ENCODE measurements at places on chromosomes 5 and 9.
A peak's percentile ranks its signal among the peaks of the same experiment; 100 is the strongest.

DNA sequence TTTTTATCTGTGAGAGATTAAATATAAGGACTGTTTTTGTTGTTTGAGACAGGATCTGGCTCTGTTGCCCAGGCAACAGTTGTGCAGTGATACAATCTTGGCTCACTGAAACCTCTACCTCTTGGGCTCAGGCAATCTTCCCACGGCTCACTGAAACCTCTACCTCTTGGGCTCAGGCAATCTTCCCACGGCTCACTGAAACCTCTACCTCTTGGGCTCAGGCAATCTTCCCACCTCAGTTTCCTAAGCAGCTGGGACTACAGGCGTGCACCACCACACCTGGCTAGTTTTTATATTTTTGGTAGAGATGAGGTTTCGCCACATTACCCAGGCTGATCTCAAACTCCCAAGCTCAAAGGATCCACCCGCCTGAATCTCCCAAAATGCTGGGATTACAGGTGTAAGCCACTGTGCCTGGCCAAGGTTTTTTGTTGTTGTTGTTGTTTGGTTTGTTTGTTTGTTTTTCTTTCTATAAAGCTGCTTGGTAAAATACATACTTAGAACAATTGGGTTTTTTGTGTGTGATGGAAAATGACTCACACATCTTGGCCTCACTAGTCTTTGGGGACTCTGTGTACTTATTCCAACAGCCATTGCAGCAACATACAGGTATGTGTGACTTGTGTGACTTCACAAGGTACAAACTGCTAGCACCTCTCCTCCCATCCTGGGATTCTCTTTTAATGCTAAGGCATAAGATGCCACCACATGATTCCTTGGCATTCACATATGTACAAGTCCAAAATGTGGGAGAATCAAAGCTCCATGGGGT is 36.5 kb upstream of the RASA1 start:
- H3K27me3 ChIP-seq = no peaks in the 10 kb centered on the region
- DNase-seq = no peak
- no peak overlapping the region for H3K4me3 ChIP-seq

- no peak overlapping the region for H3K4me3 ChIP-seq
- no peaks in the 10 kb centered on the region for H3K4me1 ChIP-seq
- no peaks in the 10 kb centered on the region for H3K36me3 ChIP-seq
- DNase-seq = no peak
- H3K27ac ChIP-seq = no peak overlapping the region
These were observed 847.9 kb downstream of the EFNA5 start for GRCh38 chr5:106822851-106823250.

DNA sequence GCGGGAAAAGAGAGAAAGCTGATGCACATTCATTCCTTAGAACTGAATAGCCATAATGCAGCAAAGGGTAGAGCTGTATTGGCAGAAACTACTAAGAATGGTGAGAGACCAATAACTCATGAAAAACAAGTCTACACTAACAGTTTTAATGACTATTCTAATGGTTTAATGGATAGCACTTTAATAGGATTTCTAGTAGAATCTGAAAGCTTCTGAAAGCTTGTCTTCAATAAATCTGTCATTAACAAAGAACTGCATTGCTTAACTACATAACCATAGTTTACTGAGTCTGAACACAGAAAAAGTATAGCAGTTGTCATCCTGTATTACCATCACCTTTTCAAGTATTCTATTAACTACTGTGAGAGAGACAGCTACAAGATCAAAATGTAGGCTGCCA is 617.8 kb upstream of the DMAC1 start:
- H3K27ac ChIP-seq = no peak overlapping the region
- no peaks in the 10 kb centered on the region for H3K36me3 ChIP-seq
- H3K4me3 ChIP-seq = no peak overlapping the region
- H3K4me1 ChIP-seq = no peaks in the 10 kb centered on the region
- DNase-seq = no peak

DNA sequence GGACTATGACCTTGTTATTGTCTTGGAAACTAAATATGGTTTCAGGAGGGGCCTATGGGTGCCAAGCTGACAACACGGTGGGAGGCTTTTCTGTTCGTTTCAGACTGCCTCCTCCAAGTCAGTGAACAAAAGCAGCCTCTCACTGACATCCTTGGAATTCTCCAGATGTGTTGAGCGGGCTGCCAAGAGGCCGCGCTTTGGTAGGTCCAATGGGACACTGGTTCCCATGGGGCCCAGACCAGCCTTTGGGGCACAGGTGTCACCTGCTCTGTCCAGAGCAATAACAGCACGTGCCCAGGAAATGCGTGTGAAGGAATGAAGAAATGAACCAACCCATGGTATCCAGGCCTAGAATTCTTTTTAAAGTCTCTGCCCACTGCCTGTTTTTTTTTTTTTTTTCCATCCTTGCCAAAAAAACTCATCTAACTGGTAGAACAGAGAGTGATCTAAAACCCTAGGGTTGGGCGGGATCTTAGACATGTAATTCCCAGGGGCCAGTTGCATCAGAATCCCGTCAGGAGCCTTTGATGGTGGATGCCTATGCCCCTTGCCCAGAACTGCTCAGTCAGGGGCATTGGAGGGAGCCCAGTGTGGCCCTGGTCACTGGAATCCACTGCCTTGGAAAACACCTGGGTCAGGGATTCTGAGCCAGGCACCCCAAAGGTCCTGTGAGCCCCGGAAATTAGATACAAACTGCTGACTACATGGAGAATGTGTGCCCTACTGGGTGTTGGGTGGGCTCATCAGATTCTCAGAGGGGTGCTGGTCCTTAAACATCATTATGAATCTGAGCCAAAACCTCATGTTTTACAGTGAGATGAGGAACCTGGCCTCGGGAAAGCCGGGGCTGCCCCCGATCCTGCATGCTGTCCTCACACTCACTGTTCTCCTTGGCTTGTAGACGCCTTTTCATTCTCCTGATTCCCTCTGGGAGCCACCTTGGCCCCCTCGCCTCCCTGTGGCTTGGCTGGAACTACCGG is 60.1 kb downstream of the GTF3C4 start:
- H3K27ac ChIP-seq = no peak overlapping the region
- H3K4me3 ChIP-seq = no peak overlapping the region
- no peak for DNase-seq

DNA sequence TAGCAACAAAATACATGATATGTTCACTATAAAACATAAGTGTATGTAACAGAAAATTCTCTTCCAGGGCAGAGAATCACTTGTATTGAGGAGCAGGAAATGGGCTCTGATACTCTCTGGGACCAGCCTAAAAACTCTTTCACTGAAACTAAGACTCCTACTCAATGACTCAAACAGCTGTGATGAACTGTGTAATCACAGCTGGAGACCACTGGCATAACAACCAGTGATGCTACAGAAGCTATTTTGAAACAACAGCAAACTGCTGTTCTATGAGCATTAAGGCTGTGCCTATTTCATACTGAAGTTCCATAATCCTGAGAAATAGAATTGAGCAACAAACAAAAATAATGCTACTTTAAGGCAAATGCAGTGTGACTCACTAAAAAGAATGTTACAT is 594.0 kb downstream of the HINT1 start:
- DNase-seq = no peak
- no peaks in the 10 kb centered on the region for H3K4me1 ChIP-seq
- H3K36me3 ChIP-seq = no peaks in the 10 kb centered on the region
- no peak overlapping the region for H3K4me3 ChIP-seq

- H3K27ac ChIP-seq = no peak overlapping the region
- DNase-seq = no peak
- H3K27me3 ChIP-seq = no peaks in the 10 kb centered on the region
- H3K4me1 ChIP-seq = no peaks in the 10 kb centered on the region
These were observed 97.1 kb upstream of the ZNF608 start for GRCh38 chr5:124843596-124843899.

DNA sequence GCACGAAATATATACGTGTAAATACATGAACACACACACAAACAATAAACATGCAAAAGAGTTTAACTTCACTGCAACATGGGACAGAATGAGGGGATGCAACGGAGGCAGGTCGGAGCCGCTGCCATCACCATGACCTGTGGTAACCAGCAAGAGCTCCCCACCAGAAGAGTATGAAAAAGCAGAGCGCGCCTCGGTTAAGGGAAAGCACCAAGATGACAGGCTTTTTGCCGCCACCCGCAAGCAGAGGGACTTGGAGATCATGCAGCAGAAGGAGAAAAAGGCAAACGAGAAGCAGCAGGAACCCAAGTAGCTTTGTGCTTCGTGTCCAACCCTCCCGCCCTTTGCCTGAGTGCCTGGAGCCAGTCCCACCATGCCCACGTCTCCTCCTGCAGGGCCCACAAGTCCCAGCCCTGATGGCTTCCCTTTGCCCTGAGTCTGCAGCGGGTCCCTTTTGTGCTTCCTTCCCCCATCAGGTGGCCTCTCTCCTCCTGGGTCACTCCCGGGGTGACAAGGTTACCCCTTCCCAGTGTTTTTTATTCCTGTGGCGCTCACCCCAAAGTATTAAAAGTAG is 13.8 kb downstream of the WHRN start:
- DNase-seq = no peak
- no peaks in the 10 kb centered on the region for H3K36me3 ChIP-seq
- no peaks in the 10 kb centered on the region for H3K4me1 ChIP-seq

- H3K4me3 ChIP-seq = no peak overlapping the region
- no peak for DNase-seq
- no peaks in the 10 kb centered on the region for H3K36me3 ChIP-seq
- H3K27me3 ChIP-seq = no peaks in the 10 kb centered on the region
These were observed 138.3 kb downstream of the PBX3 start for GRCh38 chr9:125885405-125886034.

DNA sequence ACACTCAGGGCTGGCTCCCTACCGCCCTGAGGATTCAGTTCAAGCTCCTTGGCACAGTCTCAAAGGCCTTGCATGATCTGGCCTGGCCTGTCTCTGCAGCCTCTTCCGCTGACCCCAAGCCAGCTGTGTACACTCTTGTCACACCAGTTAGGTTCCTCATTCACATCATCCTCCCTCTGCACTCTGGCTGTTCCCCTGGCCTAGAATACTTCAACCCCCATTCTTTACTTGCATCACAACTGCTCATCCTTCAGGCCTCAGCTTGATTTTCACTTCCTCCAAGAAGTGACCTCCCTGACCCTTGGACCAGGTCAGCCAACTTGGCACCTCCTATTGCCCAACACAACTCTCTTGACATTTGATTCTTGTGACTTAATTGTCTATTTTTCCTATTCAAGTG is 18.9 kb upstream of the PFDN1 start:
- no peaks in the 10 kb centered on the region for H3K27me3 ChIP-seq
- H3K36me3 ChIP-seq = no peaks in the 10 kb centered on the region
- peaks cover 61% of the 10 kb centered on the region for H3K4me1 ChIP-seq
- no peak overlapping the region for H3K4me3 ChIP-seq
- no peak for DNase-seq

DNA sequence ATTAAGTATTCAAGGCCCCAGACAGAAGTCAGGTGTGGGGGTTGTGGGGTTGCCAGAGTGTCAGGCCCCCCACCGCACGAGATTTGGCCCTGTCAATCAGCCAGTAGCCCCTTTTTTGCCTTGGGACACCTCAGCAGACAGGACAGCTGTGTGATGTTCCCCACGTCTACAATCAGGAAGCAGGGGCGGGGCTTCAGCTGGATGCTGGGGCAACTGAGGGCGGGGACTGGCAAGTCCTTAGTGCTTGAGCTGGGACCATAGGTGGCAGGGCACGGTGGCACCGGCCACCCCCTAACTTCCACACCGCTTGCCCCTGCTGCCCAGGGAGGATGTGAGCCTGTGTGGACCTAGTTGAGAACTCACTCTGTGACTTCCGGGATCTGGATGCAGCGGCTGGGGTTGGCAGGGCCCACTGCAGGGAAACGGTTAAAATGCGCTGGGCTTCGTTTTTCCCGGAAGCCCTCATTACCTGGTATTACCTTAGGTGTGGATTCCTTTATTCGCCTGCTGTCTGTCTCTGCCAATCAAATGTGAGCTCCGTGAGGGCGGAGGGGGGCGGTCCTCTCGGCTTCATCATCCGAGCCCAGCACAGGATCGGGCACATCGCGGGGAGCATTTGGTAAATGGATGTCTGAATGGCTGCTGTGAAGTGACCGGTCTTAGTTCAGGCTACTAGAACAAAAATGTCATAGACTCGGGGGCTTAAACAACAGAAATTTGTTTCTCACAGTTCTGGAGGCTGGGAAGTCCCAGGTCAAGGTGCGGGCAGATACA is 7.5 kb upstream of the GTF3C5 start:
- 0 out of 3 replicates have a peak, but pooled peaks cover 6% of the 10 kb centered on the region for H3K27me3 ChIP-seq
- H3K27ac ChIP-seq = no peak overlapping the region
- DNase-seq = no peak

DNA sequence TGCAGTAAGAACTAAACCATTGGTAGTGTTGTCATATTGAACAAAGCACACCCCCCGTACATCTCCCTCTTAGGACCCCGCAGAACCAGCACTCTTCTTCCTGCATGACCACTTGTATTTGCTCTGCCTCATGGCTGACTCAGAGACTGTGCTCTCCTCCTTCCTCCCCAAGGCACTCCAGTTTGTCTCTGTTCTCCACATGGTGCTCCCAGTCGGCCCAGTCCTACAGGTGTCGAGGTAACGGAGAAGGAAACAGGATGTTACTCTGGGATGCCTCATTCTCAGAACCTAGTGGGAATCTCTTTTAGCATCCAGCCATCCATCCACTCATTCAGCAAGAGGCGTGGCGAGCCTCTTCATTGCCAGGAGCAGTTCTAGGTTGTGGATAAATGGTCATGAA is 97.0 kb upstream of the NIPAL4 start:
- H3K27me3 ChIP-seq = no peaks in the 10 kb centered on the region
- no peak overlapping the region for H3K27ac ChIP-seq
- peaks cover 1% of the 10 kb centered on the region for H3K36me3 ChIP-seq
- DNase-seq = no peak
- no peaks in the 10 kb centered on the region for H3K4me1 ChIP-seq

GRCh38 chr5:153902016-153902415 is 136.7 kb downstream of the FAM114A2 start:
- no peak for DNase-seq
- H3K4me1 ChIP-seq = no peaks in the 10 kb centered on the region
- H3K36me3 ChIP-seq = no peaks in the 10 kb centered on the region
- H3K27ac ChIP-seq = no peak overlapping the region
- no peak overlapping the region for H3K4me3 ChIP-seq

DNA sequence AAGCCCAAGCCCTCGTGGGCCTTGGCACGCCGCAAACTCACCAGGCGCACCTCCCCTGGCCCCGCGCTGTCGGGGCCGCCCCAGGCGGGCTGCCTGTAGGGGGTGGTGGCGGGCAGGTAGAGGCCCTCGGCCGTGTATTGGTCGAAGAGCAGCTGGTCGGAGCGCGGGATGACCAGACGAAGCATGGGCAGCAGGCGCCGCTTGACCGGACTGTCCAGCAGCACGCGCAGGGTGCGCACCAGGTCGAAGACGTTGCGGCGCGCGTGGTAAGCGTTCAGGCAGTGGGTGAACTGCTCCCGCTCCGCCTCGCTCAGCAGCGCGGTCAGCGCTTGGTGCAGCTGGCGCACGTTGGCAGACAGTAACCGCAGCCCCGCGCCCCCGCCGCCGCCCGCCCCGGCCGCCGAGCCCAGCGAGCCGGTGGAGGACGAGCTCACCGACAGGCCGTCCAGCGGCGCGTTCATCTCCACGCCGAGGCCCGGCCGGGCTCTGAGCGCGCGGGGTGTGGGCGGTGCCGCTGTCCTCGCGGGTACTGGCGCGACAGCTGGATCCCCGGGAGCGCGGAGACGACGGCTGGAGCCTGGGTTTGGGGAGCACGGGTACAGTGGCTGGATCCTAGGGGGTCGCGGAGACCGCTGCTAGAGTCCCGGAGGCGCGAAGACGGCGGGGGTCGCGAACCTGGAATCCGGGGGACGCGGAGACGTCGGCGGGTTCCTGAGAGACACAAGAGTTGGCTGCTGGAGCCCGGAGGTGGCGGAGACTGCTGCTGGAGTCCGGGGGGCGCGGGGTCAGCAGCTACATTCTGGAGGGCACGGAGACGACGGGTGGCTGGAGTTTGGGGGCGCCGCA is 709 bp downstream of the WHRN start:
- no peaks in the 10 kb centered on the region for H3K27me3 ChIP-seq
- peaks cover 38% of the 10 kb centered on the region for H3K4me1 ChIP-seq
- peak overlapping the region; percentile 17 for H3K27ac ChIP-seq
- peak overlapping the region; percentile 77 for H3K4me3 ChIP-seq
- no peaks in the 10 kb centered on the region for H3K36me3 ChIP-seq

All from HepG2 (cell line).